Liver (tissue), 10 donors: ENCODE measurements at places on chromosomes 1 and 21. TPM values are rescaled to one million over a fixed set of nuclear protein-coding genes. Genes with fewer than 3 reads are reported as not detected.
A peak's percentile ranks its signal among the peaks of the same experiment; 100 is the strongest.

DNA sequence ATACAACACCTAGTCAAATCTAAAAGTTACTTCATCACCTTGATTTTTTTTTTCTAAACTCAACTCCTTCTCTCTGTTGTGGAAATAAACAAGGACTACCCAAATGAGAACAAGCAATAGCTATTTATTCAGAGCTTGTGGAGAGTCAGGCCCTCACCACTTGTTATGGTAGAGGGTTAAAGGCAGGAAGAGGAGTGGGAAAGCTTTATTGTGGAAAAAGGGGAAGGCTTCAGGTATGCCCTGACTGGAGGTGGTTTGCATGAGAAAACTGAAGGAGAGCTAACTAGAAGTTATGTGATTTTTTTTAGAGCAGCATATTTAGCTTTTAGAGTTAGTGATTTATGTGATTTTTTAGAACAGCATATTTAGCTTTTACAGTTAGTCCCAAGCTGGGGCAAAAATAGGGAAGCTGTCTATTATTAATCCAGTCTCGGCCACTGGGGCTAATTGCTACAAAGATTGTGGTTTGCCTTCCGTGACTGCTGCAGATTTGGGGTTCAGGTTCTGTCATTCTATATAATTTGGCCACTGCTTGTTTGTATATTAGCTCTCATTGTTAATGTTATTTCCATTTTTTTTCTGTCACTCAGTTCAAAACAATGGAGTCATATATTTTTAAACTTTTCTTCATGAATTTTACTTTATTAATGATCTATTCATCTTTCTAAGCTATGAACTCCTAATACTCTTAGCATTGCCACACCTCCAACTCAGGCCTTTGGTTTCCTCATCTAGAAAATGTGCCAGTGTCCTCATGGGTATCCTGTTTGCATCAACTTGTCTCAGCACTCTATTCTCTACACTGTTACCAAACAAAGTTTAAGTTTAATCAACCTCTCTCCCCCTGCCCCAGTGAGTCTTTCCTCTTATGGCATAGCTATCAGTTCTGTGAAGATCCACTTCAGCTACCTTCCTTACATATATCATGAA is 713.0 kb downstream of the BRINP3 start:
- H3K4me1 ChIP-seq: no peaks in the 10 kb centered on the region
- no peaks in the 10 kb centered on the region for H3K27me3 ChIP-seq
- H3K4me3 ChIP-seq: no peak overlapping the region
- no peaks in the 10 kb centered on the region for H3K36me3 ChIP-seq

DNA sequence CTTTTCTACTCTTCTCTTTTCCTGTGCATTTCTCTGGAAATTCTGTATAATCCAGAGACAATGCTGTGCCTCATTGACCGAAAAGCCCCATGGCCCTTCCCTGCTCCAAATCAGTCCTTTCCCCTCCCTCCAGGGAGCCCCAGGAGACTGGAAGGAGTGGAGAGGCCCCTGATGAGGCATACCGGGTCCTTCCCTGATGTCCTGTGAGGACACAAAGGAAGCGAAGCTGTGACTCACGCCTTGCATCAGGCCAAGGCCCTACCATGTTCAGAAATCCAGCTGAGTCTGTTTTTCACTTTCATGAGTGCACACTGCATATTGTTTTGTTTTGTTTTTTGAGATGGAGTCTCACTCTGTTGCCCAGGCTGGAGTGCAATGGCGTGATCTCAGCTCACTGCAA is 38.7 kb upstream of the BECN2 start:
- H3K36me3 ChIP-seq: no peaks in the 10 kb centered on the region
- no peak overlapping the region for H3K4me3 ChIP-seq
- H3K4me1 ChIP-seq: no peaks in the 10 kb centered on the region
- no peak for DNase-seq
- H3K27me3 ChIP-seq: no peaks in the 10 kb centered on the region

- H3K27ac ChIP-seq: no peak overlapping the region
- H3K27me3 ChIP-seq: no peaks in the 10 kb centered on the region
- no peak overlapping the region for H3K4me3 ChIP-seq
- H3K4me1 ChIP-seq: no peaks in the 10 kb centered on the region
- no peak for DNase-seq
These were observed 70.3 kb downstream of the PROX1 start for GRCh38 chr1:214058076-214058475.

- DNase-seq: no peak
- H3K4me3 ChIP-seq: no peak overlapping the region
- H3K27ac ChIP-seq: no peak overlapping the region
- no peaks in the 10 kb centered on the region for H3K27me3 ChIP-seq
These were observed 28.1 kb downstream of the AHDC1 start for GRCh38 chr1:27575840-27576331.

DNA sequence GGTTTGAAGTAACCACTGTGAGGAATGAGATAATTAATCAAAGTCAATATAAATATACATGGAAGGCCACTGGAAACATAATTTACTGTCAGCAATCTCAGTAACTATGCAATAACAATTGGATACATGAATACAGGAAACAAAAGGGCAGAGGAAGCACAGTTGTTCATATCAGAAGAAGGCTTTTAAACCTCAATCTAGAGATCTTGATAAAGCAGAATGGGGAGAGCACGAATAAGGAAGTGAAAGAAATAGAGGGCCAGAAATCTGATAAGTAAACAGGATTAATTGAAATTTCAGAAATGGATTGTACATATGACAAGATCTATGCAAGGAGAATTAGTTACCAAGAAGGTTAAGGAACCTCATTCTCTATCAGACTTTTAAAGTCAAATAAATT is 93.0 kb downstream of the EVI5 start:
- H3K4me1 ChIP-seq: no peaks in the 10 kb centered on the region
- H3K4me3 ChIP-seq: no peak overlapping the region
- H3K27ac ChIP-seq: no peak overlapping the region
- H3K36me3 ChIP-seq: peaks cover 59% of the 10 kb centered on the region
- H3K27me3 ChIP-seq: no peaks in the 10 kb centered on the region
- DNase-seq: no peak

GRCh38 chr1:38500352-38500751 is 359.2 kb downstream of the RRAGC start:
- no peaks in the 10 kb centered on the region for H3K4me1 ChIP-seq
- no peaks in the 10 kb centered on the region for H3K36me3 ChIP-seq
- no peak for DNase-seq

DNA sequence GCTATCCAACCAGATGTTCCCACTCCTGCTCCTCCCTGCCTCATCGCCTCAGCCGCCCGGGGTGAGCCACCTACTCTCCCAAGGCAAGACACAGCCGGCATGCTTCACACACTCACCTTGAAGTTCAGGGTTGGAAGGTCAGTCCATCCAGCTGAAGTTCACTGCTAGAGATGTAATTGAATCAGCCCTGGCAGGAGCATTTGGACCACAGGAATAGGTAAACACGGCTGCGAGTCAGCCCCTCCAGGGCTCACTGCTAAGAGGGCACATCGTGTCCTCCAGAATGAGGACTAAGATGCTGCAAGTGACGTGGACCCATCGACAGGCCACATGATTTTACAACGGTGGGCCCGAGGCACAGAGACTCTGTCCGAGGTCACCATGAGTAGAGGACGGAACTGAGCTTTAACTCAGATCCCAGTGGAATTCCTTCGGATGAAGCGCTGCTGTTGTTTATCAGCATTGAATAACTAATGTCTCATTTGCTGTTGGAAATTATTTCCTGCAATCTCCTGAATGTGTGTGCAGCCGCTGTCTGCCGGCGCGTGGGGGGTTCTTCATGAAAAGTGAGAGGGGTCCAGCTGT is 41.9 kb downstream of the RSPH1 start:
- H3K4me1 ChIP-seq: no peaks in the 10 kb centered on the region
- no peak overlapping the region for H3K27ac ChIP-seq
- H3K27me3 ChIP-seq: no peaks in the 10 kb centered on the region
- H3K4me3 ChIP-seq: no peak overlapping the region
- H3K36me3 ChIP-seq: no peaks in the 10 kb centered on the region

- H3K27ac ChIP-seq: peak overlapping the region; percentile 32
- no peak overlapping the region for H3K4me3 ChIP-seq
- H3K4me1 ChIP-seq: peaks cover 37% of the 10 kb centered on the region
These were observed 65.7 kb downstream of the MAP3K7CL start for GRCh38 chr21:29195981-29196669.

DNA sequence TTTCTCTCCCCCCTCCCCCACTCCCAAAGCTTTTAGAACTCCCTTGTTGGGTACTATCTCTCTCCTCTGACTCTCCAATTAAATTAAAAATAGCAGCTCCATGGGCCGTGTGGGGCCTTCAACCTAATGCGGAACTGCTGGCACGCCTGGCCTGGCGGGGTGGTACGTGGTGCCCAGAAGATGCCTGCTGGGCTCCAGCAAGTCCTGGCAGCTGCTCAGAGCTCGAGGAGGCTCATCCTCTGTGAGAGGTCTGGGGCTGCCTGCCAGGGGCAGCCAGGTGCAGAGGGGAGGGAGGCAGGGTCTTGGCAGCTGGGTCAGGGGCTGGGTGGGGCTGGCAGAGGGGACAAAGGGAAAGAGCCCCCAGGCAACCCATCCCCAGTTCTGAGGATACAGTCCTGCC is 74.4 kb downstream of the ACTL8 start:
- no peaks in the 10 kb centered on the region for H3K4me1 ChIP-seq
- peaks cover 4% of the 10 kb centered on the region for H3K27me3 ChIP-seq
- DNase-seq: no peak
- no peak overlapping the region for H3K27ac ChIP-seq

DNA sequence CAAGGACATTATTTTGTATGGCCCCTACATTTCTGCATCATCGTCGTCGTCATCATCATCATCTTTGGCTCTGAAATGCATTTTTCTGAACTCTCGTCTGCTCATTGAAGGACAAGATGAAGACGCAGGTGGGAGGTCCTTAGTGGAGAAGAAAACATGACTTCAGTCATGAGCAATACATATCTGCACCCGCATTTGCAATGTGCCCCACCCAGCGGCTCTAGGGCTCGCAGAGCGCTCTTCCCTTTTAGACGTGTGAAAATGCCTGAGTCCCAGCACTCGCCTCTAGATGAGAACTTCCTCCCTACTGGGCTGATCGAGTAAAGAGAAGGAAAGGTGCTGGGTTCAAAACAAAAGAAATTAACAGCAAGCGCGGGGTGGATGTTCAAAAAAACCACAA is 10.1 kb downstream of the C1orf174 start:
- peaks cover 7% of the 10 kb centered on the region for H3K36me3 ChIP-seq
- H3K27ac ChIP-seq: no peak overlapping the region
- H3K27me3 ChIP-seq: no peaks in the 10 kb centered on the region
- H3K4me3 ChIP-seq: no peak overlapping the region
- DNase-seq: no peak

GRCh38 chr21:37656899-37657298 is 259.4 kb downstream of the KCNJ6 start:
- peaks cover 10% of the 10 kb centered on the region for H3K4me1 ChIP-seq
- DNase-seq: peak; percentile 10
- no peaks in the 10 kb centered on the region for H3K27me3 ChIP-seq
- no peak overlapping the region for H3K4me3 ChIP-seq
- H3K36me3 ChIP-seq: no peaks in the 10 kb centered on the region
- no peak overlapping the region for H3K27ac ChIP-seq

DNA sequence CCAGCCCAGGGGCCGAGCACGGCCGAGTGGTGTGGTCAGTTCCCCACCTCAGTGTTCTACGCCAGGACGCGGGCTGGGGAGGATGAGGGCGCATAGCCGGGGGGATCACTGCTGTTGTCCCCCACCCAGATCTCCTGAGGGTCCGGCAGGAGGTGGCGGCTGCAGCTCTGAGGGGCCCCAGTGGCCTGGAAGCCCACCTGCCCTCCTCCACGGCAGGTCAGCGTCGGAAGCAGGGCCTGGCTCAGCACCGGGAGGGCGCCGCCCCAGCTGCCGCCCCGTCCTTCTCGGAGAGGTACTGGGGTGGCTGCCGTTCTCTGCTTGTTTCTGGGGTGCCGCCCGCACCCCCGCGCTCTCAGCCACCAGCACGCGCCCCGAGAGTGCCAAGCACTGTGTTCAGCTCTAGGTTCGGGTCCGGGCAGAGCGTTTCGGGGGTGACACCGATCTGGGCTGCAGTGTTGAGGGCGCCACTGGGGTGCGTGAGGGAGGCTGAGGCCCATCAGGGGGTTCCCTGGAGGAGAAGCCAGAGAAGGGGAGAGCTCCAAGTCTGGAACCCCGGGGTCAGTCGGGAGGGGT is 17.4 kb downstream of the SAMD11 start:
- H3K4me3 ChIP-seq: no peak overlapping the region
- no peaks in the 10 kb centered on the region for H3K36me3 ChIP-seq
- peak overlapping the region; percentile 25 for H3K27ac ChIP-seq
- H3K27me3 ChIP-seq: no peaks in the 10 kb centered on the region
- peaks cover 35% of the 10 kb centered on the region for H3K4me1 ChIP-seq

The ATP1A4 gene
- total RNA-seq: not detected

GRCh38 chr21:31606081-31606874 is 53.2 kb upstream of the SOD1 start:
- no peaks in the 10 kb centered on the region for H3K4me1 ChIP-seq
- H3K36me3 ChIP-seq: no peaks in the 10 kb centered on the region
- DNase-seq: no peak
- H3K4me3 ChIP-seq: no peak overlapping the region
